ENCODE measurements at places on chromosomes 6 and 20.

GRCh38 chr20:58685988-58686387, 6.6 kb upstream of the NPEPL1 start:
- DNase-seq = no peak

DNA sequence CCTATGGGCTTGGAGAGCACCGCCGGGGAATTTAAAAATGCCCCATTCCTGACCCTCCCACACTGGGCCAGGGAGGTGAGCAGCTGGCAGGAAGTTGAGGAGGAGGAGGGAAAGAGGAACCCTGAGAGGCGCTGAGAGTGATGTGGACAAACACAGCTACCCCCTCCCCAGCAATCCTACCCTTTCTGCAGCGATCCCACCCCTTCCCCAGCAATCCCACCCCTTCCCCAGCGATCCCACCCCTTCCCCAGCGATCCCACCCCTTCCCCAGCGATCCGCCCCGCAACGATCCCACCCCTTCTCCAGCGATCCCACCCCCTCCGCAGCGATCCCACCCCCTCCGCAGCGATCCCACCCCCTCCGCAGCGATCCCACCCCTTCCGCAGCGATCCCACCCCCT, 111.6 kb downstream of the SYCP2 start:
- no peak for DNase-seq

- no peak for DNase-seq
Measured at GRCh38 chr6:29790626-29791025, 37.0 kb upstream of the HLA-G start.

- DNase-seq = peak; percentile 91
Measured at GRCh38 chr20:36460648-36461599, 80.4 kb upstream of the MYL9 start.

DNA sequence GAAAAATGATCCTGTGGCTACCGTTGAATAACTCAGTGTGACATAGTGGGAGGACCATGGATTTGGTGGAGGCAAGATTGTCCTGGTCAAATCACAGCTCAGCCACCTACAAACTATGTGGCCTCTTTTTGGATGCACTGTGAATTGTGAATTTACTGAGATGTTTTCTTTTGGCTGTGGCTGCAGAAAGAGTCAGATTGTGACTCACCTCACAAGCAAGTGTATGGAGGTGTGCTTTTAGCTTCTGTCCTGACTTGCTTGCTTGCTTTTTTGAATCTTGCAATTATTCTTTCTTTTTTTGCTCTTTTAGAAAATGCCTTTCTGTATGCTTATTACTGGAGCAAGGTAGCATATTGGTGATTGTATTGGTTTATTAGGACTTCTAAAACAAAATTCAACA, 122.9 kb upstream of the FOXO3 start:
- no peak for DNase-seq

DNA sequence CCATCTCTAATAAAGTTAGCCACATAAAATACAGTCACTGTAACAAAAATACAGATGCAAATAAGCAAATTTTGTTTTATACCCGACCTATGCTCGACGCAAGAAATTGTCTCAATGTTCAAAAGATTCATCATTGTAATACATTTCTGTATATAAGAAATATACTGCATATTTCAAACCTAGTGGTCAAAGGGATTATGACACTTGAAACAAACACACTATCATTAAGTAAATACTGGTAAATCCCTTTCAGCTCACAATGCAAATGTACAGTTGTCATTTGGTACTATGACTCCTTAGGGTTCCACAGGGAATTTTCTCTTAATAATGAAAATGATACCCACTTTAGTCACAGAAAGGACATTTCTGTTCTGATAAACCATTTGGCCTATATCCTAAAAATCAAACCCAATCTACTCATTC, 2.2 kb downstream of the HIVEP2 start:
- DNase-seq = no peak

DNA sequence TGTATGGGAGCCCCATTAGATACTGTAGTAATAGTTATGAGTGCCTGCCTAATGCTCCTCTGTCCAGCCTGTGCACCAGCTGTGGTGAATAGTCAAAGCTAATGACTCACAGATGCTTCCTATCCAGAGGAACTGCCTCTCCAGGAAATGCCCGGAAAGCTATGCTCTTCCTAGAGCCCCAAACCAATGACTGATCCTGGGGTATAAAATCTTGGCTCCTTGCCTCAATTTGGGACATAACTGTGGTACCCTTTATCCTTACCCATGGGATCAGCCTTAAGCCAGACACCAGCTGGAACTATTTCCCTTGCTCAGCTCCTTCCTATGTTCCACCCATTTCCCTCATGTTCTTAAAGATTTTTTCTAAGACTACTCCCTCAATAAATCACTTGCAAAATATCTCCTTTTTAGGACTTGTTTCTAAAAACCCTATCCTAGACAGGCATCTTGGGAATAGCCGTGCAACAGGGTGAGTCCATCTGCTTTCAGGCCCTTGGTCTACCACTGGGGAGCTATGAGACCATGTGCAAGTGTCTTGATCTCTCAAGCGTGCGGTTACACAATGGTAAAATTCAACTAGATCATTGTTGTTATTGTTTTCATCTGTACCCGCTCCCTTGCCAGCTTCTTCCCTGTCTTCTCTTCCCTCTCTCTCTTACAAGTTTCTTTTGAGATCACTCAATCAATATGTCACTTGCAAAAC, 283.7 kb downstream of the BTBD3 start:
- DNase-seq = no peak

GRCh38 chr6:311679-312220, 19.5 kb downstream of the DUSP22 start:
- no peak for DNase-seq

- DNase-seq = no peak
Measured at GRCh38 chr6:101226677-101227135, 166.8 kb upstream of the GRIK2 start.

DNA sequence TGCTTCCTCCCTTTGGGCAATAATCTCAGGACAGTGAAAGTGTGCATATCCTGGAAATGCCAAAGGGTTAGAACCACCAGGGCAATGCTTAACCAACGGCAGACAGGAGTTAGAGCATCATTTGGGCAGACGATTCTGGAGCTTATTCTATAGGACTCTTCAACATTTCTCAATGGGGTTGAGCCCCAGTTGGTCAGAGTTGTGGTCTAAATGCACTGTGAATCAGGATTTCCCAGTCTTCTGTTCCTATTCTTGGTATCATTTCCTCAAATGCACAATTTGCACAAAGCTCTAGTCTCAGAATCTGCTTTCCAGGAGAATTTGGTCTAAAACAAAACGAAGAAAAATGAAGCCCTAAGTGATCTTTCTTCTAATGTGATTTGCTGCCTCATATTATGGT, 389.6 kb upstream of the JAG1 start:
- no peak for DNase-seq

GRCh38 chr6:167973148-167973885, 24.2 kb upstream of the KIF25 start:
- no peak for DNase-seq
